ENCODE measurements at places on chromosomes 6 and 20. TPM values are rescaled to one million over a fixed set of nuclear protein-coding genes. Genes with fewer than 3 reads are reported as not detected.

Gene SCRT2
- total RNA-seq: not detected

Gene SCUBE3
- total RNA-seq: 0.17 TPM

Gene TNFRSF21
- total RNA-seq: 31.2 TPM

Gene ANKRD66
- not detected for total RNA-seq

Gene CST1
- total RNA-seq: not detected

Gene POM121L2
- total RNA-seq: not detected

Gene BPI
- total RNA-seq: not detected

Gene POU5F1
- total RNA-seq: 11.3 TPM

Gene ARFGAP1
- total RNA-seq: 74.1 TPM

Gene BMP2
- total RNA-seq: 16.7 TPM

Gene GRIK2
- 0.40 TPM for total RNA-seq

Gene TRIM27
- total RNA-seq: 58.3 TPM

Gene C20orf202
- total RNA-seq: not detected

Gene PBOV1
- total RNA-seq: not detected

DNA sequence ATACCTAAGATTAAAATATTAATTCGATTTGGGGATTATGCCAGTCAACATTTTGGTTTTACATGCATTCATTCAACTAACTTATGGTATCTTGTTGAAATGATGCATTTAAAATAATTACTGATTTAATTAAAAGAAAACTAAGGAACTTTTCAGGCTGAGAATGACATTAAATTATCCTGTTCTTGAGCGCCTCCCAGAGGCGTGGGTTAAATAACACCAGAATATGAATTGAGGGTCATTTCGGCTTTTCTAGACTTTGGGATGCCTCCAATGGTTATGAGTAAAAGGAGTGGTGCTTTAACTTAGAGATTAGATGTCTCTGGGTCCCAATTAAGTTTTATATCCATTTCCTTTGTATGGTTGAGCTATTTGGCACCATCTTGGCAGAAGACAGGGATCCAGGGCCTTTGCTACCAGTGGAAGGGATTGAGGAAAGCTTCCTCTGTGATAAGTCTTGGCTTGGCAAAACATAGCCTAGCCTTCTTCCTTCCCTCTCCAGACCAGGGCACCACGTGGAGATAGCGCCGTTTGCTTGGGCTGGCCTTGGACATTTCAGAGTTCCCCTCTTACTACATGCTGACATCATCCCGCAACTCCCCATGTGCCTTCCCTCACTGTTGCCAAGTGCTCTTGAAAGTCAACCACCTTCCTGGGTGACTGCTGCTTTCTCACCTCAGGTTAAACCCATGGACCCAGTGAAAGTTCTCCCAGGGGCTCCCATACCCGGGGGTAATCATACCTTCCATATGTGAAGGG lies 28.7 kb downstream of the GNAS start:
- no peak for DNase-seq

GRCh38 chr6:122833021-122833491 lies 44.0 kb downstream of the SMPDL3A start:
- DNase-seq: no peak

DNA sequence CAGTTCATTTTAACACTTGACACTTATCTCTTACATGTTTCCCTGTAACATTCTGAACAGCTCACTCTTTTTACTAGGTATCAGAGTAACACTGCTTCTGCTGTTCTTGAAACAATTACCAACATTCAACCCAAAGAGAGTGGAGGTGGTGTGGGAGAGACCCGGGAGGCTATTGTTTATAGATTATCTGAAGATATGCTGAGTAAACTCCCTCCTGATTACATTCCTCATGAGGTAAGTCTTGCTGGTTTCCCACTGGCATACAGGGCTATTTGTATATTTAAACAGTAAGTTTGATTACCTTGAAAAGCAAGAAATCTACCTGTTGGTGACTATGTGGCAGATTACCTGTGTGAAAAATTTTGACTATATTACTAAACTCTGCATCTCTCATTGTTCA lies 39.8 kb upstream of the GLP1R start:
- no peak for DNase-seq

DNA sequence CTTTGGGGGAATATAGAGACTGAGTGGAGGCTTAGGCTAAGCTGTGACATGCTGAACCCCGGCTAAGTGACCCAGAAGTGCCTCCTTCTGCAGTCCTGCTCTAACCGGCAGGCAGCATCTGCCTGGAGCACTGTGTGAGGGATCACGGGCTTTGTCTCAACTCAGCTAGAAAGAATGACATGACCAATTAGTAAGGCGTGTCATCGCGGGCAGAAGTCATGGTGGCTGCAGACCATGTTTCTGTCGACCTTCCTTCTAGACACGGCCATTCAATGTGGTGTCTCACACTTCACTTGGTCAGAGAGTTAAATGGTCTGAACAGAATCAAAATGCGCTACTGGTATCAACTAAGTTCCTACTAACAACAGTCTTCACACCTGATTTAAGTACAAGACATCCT lies 35.0 kb downstream of the HUS1B start:
- DNase-seq: no peak

GRCh38 chr6:138957484-138957883 lies 30.6 kb downstream of the REPS1 start:
- peak; percentile 49 for DNase-seq

DNA sequence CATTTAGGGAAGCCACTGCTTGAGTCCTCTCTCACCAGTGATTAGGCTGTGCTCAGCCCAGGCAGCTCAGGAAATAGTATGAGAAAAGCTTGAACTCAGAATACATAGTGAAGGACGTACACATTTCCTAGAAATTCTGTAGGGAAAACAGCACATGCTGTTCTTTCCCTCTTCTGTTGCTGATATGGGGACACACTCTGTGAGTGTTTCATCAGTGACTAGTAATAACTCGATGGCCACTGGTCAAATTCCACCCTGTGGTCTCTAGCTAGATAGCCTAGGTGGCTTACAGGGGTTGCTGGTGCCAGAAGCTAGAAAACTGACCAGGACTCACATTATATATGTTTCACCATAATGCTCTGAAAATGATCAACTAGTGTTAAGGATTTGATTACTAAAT lies 259.8 kb upstream of the SOX4 start:
- DNase-seq: no peak

- DNase-seq: no peak
Observed at GRCh38 chr20:2705931-2706645, 13.5 kb downstream of the EBF4 start.

GRCh38 chr20:19448632-19449031 lies 236.2 kb downstream of the SLC24A3 start:
- DNase-seq: no peak

DNA sequence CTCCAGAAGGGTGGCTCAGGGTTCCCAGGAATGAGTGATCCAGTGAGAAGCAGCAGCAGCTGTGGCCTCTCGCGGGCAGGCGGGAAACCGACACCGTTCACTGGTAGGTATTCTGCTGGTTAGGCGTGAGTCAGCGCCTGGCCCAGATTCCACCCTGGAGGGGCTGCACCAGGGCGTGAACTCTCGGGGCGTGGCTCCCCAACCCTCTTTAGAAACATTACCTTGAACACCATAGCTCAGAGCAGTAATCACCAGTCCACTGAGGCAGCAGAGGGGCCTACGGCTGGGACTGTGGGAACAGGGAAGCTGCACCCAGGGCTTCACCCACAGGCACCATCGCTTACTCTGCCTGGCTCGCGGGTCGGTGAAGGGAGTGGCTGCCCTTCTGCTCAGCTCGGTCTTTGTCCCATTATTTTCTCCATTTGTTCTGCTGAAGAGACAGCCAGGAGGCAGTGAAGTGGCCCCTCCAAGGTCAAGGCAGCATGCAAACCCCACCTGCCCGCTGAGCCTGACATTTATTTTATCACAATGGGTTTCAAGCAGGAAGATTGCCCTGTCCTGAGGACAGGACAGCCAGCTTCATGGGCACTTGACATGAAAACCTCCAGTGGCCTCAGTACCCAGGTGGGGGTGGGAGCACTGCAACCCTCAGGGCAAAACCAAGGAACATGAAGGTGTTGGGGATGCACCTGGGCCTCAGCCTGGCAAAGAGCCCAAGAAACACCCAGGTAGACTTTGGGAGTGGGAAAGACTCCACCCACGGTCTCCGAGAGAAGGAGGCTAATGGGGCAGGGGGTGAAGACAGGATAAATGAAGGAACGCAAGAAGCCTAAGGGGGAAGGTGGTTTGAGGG lies 51.0 kb upstream of the CD93 start:
- DNase-seq: no peak

DNA sequence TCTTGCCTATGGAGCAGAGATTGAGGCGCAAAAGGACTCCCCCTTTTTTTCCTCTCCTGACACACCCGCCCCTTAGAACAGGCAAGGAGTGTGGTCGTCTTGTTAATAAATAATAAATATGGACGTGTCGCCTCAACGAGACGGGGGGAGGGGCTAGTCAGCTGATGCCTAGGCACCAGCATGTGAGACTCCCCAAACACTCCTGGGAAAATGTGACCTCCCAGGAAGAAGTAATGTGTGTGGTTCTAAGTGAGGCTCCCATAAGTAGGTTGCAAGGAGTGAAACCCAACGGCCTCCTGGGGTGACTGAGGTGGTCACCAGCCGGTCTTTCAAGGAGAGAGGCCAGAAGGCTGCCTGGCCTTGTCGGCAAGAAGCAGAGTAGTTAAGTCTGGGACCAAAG lies 1.1 kb upstream of the FAXC start:
- no peak for DNase-seq

- peak; percentile 65 for DNase-seq
Observed at GRCh38 chr6:133341607-133342158, 100.5 kb downstream of the EYA4 start.

DNA sequence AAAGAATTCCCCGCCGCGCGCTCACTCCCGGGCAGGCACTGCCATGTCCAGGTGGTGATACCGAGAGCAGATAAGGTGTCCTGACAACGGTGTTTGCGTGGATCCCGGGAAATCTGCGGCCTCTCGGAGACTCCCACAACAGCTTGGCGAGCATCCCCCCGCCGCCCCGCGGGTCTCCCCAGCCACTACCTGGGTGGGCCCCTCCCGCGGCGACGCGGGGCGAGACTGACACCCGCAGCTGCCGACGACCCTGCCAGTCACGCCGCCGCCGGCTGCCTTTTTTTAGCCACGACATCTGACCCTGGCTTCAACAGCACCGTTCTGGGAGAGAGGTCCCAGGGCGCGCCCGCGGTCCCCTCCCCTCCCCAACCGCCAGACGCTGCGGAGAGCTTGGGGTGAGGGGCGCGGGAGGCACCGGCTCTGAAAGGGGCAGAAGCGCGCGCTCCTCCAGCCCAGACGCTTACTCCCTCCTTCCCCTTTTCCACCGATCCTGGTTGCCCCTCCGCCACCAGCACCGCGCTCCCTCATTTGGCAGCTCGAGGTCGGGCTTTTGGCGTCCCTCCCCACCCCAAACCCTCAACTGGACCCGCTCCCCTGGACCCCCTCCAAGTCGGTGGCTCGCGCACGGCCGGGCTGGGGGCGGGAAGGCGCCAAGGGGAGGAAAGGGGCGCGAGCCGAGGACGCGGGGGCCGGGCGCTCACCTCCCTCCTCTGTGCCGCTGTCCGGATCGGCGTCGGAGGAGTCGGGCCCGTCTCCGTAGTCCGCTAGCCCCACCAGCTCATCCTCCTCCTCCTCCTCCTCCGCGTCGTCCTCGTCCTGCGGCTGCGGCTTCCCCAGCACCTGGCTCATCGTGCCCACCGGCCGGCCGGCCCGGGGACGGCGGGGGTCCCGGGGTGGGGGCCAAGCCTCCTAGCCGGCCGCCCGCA lies 665 bp downstream of the RRAGD start:
- DNase-seq: no peak

- DNase-seq: no peak
Observed at GRCh38 chr6:27213544-27214125, 33.9 kb upstream of the PRSS16 start.

DNA sequence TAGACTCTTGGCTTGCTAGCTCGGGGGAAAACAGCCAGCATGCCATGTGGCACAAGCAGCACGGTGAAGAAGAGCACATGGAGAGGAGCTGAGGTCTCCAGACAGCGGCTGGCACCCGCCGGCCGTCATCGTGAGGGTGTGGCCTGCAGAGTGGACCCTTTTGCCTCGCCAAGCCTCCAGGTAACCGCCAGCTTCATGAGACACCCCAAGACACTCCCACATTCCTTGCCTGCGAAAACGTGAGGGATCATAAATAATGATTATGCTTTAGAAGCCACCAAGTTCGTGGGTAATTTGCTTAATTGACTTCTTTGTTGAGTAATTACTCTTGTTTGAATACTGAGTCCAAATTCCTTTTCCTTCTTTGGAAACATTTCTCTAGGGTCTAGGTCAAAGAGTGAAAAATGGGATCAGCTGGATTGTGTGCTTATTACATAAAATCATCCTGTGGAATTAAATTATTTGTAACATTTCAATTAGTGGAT lies 23.2 kb downstream of the FAM50B start:
- DNase-seq: no peak

DNA sequence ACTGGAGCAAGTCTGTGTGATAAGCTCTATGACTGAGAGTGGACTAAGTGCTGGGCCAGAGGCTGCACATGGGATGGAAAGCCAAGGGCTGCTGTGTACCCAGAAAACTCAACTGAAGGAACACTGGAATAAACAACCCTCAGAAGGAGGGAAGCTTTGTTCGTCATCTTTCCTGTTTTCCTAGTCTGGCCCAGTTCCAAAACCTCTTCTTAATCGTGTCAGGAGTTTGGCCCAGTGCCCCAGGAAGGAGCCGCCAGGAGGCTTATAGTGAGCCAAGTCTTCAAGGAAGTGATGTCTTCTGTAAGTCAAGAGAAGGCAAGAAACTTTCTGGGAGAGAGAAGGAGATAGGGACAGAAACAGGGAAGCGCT lies 23.3 kb upstream of the TOP1 start:
- DNase-seq: peak; percentile 96

DNA sequence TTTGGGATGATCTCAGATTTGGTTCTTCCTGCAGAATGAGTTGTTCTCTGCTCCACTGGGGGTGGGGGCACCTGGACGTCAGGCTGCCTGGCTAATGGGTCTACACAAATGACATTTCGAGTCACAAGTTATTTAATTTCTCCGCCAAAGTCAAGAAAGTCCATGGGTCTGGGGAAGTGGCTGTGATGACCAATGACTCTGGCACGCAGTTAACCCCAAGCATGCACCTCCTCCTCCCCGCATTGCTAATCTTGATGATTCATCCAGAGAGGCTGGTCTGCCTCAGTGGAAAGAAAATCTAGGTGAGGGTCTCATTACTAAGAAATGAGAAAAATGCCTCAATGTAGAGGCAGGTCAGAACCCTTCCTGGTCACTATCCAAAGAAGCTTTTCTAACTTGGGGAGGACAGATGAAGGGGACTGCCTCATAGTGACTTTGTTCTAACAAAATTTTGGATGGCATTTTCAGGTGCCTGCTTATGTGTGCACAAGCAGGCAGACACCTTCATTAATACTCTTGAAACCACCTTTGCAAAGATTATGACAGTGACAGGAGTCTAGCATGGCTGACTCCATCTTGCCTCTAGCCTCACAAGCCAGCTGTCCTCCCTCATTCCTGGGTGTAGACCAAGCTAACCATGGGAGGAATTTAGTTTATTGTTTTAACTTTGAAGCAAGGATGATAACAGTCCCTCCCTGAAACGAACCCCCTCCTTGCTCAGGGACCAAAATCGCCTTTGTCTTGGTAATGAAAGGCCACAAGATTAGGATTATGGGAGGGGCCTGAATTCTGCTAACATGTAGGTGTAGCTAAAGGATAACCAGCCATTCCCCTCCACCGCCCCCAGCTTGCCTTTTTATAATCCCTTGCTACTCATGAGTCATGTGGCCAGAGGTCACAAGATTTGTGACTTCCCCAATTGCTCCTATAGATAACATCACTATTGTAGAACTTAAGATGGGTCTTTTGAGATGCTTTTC lies 98.6 kb upstream of the MRPS10 start:
- peak; percentile 98 for DNase-seq

All from renal cortical epithelial cell (primary cell).